ENCODE measurements at places on chromosomes 13 and 19.

DNA sequence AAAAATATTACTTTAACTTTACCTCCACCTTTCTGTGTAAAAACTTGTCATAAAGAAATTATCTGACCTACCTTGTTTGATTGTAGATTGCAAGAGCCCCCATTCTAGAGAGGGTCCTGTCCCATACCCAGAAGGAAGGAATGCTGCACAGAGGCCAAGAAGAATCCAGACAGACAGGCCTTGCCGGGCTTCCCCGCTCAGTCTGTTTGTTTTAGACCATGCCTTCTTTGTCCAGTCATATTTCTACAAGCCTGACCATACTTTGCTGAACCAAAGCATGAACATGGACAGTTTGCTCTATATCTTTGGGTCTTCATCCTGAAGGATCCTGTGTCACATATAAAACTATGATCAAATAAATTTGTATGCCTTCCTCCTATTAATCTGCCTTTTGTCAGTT is 95.8 kb upstream of the MYCBP2 start:
- DNase-seq: no peak

GRCh38 chr13:104967836-104968630 is 1567.4 kb downstream of the EFNB2 start:
- DNase-seq: no peak

- peak; percentile 69 for DNase-seq
Observed at GRCh38 chr13:23321535-23322241, 111.8 kb downstream of the SACS start.

DNA sequence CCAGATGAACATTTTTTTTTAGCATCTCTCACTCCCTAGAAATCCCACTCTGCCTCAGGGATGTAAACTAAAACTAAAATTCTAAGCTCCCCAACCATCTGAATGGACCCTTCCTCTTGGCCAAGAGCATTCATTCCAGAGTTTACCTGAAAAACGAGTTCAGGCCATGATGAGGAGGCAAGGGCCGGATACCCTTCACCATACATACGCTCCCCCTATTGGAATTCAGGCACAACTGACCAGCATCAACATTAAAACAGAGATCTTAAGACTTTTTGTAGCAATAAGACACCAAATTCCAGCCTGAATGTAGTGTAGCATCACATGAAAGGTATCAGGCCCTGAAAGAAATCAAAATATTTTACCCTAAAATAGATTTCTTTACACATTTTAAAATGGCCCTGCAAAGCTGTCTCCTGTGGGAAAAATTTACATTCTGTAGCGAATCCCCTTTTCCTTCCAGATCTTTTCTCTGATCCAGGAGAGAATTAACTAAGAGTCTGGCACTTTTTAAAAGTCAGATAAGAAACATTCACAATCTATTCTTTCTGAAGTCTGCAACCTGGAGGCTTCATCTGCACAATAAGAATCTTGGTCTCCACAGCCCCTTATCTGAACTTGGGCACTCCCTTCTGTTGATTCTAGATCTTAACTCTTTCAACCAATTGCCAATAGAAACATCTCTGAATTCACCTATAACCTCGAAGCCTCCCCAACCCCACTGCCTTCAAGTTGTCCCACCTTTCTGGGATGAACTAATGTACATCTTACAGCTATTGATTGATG is 888.5 kb downstream of the UQCRFS1 start:
- DNase-seq: no peak

DNA sequence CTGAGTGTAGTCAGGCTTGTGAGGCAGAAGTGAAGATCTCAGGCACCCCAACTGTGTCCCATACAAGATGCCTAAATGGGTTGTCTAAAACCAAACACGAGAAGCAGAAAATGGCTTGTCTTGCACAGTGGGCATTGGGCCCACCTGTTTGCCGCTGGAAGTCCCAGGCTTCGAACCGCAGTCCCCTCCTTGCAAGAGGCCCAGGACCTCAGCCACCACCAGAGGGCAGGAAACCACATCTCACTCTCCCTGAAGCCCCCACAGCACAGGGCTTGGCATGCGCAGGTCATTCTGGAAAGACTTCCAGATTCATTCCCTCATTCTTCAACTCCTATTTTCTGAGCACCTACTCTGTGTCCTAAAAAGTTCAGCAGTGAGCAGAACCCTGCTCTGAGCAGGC is 973.7 kb downstream of the UQCRFS1 start:
- DNase-seq: no peak

GRCh38 chr13:113620036-113620796 is 35.7 kb downstream of the TFDP1 start:
- DNase-seq: no peak

- DNase-seq: no peak
Observed at GRCh38 chr13:31261241-31261640, 61.5 kb downstream of the B3GLCT start.
